Fibroblast of skin of left biceps (primary cell): ENCODE measurements at places on chromosomes 7 and 10.

- no peak for DNase-seq
Observed at GRCh38 chr10:71323407-71323806, 4.3 kb downstream of the SLC29A3 start.

DNA sequence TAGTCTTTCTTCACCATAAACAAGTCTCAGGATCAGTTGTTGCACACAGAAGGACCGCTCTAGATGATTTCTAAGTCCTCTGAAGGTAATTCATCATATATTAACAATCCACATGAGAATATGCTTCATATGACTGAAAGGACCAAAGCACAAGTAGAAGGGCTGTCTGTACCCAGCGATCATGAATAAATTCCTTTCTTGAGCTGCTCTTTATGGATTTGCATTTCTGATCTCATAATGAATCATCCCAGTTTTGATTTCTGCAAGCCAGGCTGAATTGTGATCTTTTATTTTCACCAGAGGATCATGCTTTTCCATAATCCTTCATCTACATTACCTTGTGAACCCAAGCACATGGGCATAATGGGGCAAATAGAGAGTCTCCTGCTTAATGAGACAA is 675.6 kb downstream of the MAGI2 start:
- no peak for DNase-seq

DNA sequence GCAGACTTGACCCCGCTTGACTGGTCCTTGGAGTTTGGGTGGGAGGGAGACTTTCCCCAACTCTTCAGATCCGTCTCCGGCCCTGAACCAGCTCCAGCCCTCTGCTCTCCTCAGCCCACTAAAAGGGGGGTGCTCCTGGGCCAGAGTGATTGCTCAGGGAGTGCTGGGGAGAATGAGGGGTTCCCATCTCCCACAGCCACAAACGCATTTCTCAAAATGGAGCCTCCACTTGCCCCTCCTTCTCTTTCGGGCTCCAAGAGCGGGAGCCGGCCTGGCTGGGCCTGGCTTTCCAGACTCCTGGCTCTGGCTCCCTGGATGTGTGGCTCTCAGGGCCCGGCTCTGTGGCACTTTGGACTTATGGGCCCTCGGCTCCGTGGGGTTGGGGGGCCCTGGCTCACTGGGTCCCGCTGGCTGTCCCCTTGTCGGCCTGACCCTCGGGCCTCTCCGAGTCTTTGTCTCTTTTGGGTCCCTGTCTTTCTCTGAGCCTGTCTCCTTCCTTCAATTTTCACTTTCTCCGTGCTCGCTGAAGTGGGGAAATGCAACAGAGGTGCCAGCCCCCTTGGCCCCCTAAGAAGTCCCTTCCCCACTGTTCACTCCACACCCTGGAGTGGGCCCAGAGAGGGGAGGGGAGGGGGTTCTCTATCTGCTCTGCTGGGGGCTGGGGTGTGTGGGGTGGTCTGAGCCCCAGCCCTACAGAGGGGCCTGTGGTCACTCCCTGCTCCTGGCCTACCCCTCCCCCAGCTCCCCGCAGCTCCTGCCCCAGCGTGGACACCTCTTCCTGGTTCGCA is 713 bp downstream of the LZTS2 start:
- DNase-seq = no peak

DNA sequence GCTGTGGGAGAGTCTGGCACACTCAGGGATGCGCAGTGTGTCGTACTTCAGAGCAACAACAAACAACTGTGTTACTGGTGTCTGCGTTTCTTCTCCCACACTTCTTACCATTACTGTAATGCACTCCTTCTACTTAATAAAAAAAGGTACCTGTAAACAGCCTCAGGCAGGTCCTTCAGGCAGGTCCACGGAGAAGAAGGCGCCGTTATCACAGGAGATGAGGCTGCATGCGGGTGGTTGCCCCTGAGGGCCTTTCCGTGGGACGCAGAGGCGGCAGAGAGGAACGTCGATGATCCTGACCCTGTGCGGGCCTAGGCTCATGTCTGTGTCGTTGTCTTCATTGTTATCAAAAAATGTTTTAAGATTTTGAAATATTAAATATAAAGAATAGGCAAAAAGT is 29.4 kb downstream of the NKX6-2 start:
- no peak for DNase-seq

DNA sequence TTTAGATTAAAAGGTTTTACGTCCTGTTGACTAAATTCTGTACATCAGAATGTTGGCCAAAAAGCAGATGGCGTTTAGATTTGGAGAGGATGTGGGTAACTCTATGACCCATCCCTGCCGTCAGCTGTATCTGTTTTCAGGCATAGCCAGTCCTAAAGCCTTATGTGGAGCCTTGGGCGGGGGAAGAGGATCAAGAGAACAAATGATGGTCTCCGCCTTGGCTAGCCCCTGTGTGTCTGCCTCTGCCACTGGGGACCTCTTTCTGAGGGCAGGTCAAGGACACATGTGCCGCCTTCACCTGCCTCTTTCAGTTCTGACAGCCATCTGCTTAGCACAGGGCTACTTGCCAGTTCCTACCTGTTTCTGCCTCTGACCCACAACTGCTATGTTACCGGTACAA is 24.1 kb downstream of the PDSS1 start:
- DNase-seq = no peak

DNA sequence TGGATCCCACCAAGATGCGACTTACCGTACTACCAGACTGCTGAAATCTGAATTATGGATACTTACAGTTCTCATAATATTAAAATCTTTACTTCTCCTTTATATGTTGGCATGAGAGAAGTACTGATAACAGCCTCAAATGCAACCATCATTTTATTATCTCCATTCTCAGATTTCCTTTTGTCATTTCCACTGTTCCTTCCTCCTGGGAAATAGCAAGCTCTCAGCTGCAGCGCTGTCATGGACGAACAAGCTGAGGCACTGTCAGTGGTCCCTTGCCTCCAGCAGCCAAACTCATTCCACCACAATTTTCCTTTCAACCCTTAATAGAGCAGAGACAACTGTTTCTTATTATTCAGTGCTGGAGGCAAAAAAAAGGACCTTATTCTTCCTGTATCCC is 478.4 kb downstream of the ARL4A start:
- DNase-seq = no peak

GRCh38 chr7:148905093-148905666 is 21.1 kb upstream of the EZH2 start:
- DNase-seq = no peak

GRCh38 chr10:51999096-51999495 is 299.7 kb upstream of the CSTF2T start:
- no peak for DNase-seq

DNA sequence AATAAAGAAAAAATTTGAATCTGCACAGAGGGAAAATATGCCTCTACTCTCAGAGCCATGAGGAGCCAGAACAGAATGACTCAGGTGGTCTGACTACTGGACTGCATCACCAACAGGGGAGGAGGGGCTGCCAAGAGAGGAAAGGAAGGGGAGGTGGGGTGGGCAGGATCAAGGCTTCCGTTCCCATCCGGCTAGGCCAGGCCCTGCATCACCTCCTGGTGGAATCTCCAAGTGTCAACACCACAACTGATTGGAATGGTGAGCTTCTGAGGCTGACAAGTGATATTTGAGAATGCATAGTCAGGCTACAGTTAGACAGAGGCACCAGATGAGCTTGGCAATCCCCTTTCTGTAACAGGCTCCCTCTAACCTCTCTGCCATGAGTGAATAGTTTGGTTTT is 10.4 kb upstream of the GPR26 start:
- DNase-seq = no peak

DNA sequence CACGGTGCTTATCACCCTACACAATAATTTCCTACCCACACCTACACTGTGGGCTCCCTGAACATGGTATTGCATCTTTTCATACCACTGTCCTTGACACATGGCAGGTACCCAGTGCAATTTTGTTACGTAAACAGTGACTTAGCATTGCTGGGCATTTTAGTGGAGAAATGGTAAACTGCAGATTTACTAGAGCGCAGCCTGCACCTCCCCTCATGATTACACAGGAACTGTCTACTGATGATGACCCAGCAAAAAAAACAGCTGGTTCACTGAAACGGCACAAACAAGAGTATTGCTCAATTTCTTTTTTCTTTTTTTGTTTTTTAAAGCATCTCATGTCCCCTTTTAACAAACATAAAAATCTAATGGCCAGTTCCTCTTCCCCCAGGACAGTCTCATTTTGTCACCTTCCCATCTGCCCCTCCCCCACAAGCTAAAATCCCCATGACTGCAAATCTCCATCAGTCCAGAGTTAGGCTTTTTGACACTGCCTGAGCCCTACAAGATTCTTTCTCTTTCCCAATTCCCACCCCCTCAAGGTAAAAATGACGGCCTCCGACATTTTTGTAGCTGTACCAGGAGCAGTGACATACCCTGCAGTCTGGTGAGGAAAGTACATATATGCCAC is 2.8 kb downstream of the ZNF746 start:
- no peak for DNase-seq

DNA sequence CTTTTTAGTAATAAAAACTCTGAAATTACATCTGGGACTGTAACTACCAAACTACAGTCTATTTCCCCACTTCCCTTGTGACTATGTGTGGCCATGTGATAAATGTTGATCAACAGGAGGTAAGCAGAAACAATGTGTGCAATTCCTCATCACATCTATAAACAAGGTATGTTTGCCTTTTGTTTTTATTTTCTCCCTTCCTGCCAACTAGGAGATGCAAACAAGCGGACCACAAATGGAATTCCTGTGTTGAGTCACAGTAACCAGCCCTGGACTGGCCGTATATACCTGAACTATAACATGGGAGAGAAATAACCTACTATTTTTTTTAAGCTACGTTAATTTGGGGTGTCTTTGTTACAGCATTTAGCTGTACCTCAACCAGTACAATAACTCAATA is 52.5 kb downstream of the SCRN1 start:
- no peak for DNase-seq

- DNase-seq = no peak
Observed at GRCh38 chr10:76185471-76186301, 754.3 kb downstream of the LRMDA start.

- DNase-seq = no peak
Observed at GRCh38 chr10:43135064-43135463, 3.2 kb upstream of the CSGALNACT2 start.

DNA sequence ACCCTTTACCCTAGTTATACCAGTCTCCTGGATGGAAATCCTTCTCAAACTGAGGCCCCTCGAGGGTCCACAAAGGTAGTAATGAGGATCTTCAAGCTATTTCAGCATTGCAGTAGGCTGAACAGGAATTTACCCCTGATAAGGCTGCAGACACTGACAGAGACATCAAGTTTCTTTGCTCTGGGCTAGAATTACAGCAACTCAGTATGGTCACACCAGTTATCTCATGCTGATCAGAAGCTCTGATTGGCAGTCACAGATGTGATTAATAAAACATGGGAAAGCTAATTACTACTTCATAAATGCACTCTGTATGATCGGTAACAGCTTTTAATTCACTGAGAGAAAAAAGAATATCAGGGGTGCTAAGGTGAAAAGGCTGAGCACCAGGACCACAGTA is 30.6 kb downstream of the FAM204A start:
- no peak for DNase-seq

DNA sequence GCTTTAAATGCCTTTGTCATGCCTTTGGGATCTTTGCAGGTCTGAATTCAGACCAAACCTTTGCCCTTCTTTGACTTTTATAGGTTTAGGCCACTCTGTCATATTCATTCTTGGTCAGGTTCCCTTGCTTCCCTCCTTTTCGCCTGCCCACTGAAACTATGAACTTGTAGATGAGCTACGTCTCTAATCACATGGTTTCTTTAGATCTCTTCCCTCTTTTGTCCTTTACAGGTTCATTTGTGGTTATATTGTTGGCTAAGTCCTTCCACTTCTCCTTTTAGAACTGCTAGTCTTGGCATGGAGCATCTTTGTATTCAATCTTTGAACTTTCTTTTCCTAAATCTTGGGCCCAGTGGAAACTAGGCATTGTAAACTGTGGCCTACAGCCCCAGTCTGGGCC is 104.0 kb upstream of the ZEB1 start:
- no peak for DNase-seq

- DNase-seq = no peak
Observed at GRCh38 chr7:96822824-96823223, 113.2 kb upstream of the SEM1 start.
